ENCODE measurements at places on chromosomes 5 and 9.

DNA sequence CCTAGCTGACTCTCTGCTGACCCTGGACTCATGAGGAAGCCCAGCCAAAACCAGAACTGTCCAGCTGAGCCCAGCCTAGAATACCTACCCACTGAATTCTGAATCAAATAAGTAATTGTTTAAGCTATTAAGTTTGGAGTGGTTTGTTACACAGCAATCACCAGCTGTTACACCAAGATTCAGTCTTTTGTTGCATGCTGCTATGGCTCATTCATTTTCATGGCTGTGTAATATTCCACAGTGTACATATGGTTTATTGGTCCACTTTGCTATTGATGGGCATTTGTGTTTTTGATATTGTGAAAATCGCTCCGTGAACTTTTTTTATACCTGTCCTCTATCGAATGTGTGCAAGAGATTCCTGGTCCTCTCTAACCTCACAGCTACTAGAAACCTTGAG, 156.4 kb downstream of the FGF18 start:
- DNase-seq: no peak

DNA sequence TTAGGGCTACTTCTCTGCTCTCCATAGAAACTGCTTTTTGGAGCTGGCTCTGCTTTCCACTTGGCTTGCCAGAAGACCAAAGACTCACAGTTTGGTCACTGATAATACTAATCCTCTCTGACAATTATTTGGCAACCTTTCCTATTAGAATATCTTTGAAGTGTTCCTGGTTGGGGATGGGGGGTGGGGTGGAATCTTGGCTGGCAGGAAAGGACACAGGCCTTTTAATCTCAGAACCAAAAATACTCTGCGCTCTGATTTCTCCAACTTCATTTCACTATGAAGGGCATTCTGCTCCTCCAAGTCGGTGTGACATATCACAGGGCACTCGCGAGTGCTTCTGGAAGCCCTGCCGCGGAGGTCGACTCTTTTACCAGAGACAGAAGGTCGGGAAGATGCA, 1329.0 kb upstream of the WWC1 start:
- no peak for DNase-seq

- no peak for DNase-seq
Measured at GRCh38 chr9:114465417-114465816, 39.9 kb downstream of the WHRN start.

GRCh38 chr9:1125741-1126140, 75.6 kb downstream of the DMRT2 start:
- peak; percentile 46 for DNase-seq

- DNase-seq: peak; percentile 92
Measured at GRCh38 chr5:40240111-40240510, 439.6 kb upstream of the PTGER4 start.

DNA sequence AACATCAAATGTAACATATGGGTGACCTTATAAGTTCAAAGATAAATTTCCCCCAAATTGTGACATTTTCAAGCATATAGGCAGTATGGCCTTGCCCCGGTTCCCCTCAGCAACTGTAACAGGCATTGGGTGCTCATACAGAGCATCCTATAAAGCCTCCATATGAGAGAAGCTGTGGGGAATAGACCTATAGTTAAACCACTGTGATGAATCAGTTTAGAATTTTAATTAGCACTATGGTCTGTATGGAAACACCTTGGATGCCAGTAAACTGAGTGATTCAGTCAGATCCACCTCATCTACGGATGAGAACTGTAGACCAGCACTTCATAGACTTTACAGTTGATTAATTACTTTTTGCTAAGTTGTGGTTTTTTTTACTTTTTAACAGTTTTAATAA, 79.4 kb downstream of the ERCC6L2 start:
- DNase-seq: no peak

DNA sequence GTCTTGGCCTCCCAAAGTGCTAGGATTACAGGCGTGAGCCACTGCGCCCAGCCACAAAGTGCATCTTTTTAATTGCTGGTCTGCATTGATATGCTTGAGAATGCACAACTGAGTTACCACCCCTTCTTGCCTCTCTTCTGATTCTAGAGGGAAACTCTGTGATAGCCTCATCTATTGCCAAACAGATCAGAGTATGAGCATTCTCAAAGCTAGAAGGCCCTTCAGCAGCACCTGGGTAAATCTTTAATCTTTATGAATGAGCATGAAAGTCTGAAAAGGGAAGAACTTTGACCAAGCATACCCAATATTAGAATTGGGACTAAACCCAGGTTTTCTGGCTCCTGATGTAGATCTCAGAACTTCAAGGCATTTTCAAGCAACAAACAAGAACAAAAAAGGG, 298.3 kb upstream of the TNC start:
- DNase-seq: no peak

DNA sequence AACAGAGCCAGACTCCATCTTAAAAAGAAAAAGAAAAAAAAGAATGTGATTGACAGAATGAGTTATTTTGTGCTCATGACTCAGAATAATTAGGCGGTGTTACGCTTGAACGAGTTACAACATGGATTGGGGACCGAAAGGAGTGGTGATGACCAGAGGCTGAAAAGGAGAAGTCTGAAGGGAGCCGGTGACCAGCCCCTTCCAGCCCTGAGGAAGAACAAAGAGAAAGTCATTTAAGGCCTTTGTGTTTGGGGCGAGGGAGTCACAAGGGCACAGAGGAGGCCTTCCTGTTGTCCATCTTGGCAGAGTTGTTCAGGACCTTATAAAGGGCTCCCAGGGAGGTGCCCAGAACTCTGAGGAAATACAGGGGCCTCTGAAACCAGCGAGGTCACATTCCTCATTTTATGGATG, 131.6 kb downstream of the GOLPH3 start:
- no peak for DNase-seq

- DNase-seq: peak; percentile 86
Measured at GRCh38 chr5:172411484-172412072, 42.7 kb downstream of the SH3PXD2B start.

- peak; percentile 53 for DNase-seq
Measured at GRCh38 chr9:111926421-111926875, 29.8 kb downstream of the UGCG start.

DNA sequence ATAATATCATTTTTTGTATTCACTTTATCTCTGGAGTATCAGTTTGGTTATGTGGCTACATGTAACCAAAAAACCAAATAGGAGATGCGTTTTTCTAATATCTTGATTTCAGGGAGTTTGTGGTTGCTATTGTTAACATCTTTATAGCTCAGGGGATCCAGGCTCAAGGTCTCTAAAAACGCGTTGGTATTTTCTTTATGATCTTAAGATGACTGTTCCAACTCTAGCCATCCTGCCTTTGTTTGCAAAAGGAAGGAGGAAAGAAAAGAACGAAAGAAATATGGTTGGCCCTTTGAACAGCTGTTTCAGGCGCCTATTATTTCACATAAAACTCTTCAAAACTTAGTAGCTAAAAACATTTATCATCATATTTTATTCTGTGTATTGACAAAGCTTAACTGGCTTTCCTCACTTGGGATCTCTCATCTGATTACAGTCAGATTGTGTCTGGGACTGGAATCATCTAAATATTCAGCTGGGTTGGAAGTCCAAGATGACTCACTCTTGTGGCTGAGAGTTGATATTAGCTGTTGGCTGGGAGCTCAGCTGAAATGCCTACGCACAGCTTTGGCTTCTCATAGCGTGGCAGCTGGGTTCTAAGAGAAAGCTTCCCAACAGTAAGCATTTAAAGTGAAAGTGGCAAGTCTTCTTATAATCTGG, 60.1 kb downstream of the FAM174A start:
- DNase-seq: peak; percentile 96

GRCh38 chr5:90803876-90804275, 245.3 kb downstream of the ADGRV1 start:
- peak; percentile 39 for DNase-seq
